ENCODE measurements at places on chromosomes 3 and 15.

GRCh38 chr3:149902498-149903139 is 68.1 kb downstream of the PFN2 start:
- no peak for DNase-seq

- DNase-seq: no peak
Measured at GRCh38 chr15:75631935-75632334, 6.4 kb upstream of the SNUPN start.

DNA sequence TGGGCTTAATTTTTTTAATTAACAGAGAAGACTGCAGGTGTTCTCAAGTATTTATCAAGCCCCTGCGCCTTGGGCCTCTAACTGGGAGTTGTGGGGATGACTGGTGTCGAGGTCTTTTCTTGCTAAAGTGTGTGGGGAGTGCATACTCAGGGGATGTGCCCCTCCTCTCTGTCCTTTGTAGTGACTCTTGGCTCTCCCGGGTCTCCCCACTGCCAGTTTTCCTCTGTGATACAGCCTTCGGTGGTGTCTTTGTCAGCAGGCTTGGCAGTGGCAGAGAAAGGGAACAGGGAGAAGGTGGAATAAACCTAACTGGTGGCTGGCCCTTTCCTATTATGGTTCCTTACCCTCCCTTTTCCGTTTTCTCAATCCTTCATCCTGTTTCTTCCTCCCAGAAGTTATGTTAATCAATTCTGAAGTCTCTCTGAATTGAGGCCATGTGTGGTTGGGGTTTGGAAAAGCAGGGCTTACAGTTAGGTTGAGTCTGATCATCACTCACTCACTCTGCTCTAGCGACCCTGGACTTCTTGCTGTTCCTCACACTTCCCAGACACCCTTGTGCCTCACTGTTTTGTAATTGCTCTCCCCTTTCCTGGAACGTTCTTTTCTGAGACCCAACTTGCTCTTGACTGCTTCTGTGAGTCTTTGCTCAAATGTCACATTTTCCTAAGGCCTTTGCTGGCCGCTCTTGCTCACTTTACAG is 158.1 kb downstream of the PTPRG start:
- DNase-seq: no peak

DNA sequence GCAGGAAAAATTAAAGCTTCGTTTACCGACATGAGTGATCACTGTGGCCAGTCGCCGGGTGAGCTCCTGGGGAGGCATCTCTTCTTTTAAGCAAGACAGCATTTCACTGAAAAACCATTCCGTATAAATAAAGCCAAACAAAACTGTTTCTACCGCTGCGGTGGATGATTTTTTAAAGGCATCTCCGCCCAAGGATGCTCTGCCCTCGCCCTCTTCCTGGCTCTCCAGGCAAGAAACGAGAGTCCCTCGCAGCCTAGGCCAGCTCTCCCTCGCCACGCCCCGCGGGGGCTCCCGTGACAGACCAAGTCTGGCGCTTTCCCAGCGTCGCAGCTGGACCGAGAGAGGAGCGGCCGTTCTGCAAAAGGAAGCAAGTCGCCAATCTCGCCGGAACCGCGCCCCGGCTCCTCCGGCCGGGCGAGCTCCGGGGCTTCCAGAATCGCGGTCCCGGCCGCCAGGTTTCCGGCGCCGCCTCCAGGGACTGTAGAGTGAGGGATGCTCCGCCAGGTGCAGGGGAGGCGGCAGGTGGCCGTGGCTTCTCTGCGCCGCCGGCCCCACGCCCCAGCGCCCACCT is 458 bp downstream of the MCF2L2 start:
- no peak for DNase-seq

Measured in activated CD4-positive, alpha-beta T cell treated with anti-CD3 and anti-CD28 coated beads, Interleukin-2, amount 50 U/mL, for 24 hours (primary cell).